ENCODE measurements at places on chromosomes 11 and 22.

DNA sequence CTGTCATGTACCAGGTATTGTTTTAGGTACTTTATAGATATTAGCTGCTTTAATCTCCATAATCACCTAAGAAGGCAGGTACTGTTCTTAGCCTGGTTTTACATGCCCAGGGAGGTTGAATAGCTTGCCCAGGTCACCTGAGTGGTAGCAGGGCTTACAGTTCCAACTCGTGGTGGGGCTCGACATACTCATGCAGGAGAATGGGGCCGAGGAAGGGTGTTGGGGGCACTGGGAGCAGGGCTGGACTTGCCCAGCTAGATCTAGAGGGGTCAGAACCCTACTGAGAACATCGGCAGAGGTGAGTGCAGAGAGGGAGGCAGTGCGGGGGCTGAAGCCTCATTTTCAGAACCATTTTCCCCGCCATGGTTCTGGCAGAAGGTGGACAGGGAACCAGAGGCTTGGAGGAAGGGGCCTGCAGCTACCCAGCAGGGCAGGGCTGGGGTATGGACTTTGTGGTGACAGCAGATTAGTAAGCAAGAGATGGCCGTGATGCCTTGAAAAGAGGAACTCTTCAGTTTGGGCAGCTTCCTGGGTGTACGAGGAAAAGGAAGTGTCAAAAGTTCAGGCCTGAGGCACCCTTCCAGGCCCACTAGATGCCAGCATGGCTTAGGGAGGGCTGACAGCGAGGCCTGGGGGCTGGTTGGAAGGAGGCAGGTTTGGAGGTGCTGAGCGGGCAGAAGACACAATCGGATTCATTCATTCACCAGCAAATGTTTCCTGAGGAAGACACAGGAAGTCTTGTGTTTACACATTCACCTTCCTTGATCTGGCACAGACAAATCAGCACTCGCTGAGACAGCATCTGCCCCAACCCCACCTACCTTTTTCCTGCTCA is 54.7 kb upstream of the LYVE1 start:
- peak; percentile 93 for DNase-seq

DNA sequence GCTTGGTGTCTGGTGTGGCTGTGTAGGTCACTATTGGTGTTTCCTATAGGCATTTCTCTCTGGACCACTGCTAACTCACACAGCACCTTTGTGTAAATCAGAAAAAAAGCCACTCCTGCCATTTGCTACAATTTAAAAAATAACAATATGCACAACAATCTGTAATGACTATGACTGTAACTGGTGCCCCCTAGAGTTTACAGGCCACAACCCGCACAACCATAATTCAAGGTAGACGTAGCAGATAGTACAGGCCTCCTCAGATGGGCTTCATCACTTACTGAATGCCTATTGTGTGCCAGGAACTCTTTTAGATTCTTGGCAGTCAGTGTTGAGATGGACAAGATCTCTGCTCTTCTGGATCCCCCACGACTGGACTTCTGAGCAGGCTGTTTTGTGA is 47.7 kb downstream of the SYT9 start:
- no peak for DNase-seq

- DNase-seq: peak; percentile 4
These were observed 148.2 kb upstream of the SNX19 start for GRCh38 chr11:131064373-131064991.

- DNase-seq: no peak
These were observed 1599.2 kb upstream of the TENM4 start for GRCh38 chr11:81039916-81040524.

- DNase-seq: no peak
These were observed 38.6 kb upstream of the CALCB start for GRCh38 chr11:15034687-15035267.

DNA sequence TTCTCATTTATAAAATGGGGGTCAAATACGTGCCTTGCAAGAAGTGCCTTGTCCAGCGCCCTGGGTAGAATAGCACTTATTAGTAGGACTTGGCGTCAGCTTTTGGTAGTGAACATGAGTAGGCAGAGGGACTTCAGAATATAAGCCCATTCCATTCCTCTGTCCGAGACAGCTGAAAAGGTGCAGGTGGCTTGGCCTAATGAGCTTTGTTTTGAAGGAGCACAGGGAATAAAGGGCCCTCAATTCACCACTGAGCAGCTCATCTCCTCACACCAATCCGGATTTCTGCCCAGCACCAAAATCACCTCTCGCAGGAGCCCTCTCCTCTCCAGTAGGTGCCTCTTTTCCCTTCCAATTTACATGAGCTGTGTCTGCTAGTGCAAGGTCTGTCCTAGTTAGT is 91.2 kb downstream of the DSCAML1 start:
- DNase-seq: no peak

DNA sequence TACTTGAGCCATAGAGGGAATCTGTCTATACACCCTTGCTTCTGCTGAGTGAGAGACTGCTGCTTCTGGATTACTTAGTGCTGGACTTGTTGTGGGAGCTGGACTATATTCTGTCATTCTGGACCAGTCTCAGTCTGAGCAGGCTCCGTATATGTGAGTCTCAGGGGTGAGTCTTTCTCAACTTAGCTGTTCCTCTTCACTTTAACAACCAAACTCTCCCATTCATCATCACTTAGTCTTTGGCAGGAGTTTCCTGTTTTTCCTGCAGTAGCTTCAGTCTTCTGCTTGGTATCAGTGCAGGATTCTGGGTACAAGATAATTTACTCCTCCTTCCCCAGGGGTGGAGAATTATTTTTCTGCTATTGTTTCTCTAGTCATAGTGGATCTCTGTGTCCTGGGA is 779.5 kb downstream of the METTL15 start:
- DNase-seq: no peak

DNA sequence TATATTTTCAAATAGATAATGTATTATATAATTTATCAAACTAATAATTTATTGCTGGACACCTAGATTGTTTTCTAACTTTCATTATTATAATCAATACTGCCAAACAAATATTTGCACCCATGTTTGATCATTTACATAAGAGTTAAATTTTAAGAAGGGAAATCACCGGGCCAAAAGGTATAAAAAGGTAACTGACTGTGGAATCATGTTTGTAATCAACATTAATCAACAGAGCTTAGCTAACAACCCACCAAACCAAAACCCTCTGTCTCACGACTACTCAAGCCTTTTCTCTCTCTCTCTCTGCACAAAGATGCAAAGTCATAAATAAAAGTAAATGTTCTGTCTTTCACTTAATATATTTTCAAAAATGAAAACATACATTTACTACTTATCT is 14.8 kb downstream of the LPXN start:
- no peak for DNase-seq
